ENCODE measurements at places on chromosomes 5 and 9. TPM values are rescaled to one million over a fixed set of nuclear protein-coding genes. Genes with fewer than 3 reads are reported as not detected.
A peak's percentile ranks its signal among the peaks of the same experiment; 100 is the strongest.

NR4A3 gene
- 0.25 TPM for total RNA-seq

TAS2R1 gene
- not detected for total RNA-seq

FGF10 gene
- total RNA-seq = not detected

CCDC180 gene
- total RNA-seq = 5.1 TPM

DNA sequence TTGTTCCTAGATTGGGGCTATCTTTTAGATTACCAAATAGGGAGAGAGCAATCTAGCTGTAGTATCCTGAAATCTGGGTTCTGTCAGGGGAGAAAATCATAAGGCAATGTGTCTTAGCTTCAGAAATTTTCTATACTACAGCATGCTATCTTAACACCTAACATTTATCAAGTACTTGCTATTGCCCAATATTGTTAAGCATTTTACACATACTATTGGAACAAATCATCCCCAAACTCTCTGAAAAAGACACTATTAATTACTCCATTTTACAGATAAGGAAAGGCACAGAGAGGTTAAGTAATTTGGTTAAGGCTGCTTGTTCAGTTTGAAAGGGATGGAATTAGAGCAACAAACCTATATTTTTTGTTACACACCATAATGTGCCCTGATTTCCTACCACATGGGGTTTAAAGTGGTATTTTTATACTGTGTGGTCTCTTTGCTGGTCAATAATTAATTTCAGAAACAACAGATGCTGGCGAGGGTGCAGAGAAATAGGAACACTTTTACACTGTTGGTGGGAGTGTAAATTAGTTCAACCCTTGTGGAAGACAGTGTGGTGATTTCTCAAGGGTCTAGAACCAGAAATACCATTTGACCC, 57.2 kb upstream of the RIC1 start:
- DNase-seq = no peak

DNA sequence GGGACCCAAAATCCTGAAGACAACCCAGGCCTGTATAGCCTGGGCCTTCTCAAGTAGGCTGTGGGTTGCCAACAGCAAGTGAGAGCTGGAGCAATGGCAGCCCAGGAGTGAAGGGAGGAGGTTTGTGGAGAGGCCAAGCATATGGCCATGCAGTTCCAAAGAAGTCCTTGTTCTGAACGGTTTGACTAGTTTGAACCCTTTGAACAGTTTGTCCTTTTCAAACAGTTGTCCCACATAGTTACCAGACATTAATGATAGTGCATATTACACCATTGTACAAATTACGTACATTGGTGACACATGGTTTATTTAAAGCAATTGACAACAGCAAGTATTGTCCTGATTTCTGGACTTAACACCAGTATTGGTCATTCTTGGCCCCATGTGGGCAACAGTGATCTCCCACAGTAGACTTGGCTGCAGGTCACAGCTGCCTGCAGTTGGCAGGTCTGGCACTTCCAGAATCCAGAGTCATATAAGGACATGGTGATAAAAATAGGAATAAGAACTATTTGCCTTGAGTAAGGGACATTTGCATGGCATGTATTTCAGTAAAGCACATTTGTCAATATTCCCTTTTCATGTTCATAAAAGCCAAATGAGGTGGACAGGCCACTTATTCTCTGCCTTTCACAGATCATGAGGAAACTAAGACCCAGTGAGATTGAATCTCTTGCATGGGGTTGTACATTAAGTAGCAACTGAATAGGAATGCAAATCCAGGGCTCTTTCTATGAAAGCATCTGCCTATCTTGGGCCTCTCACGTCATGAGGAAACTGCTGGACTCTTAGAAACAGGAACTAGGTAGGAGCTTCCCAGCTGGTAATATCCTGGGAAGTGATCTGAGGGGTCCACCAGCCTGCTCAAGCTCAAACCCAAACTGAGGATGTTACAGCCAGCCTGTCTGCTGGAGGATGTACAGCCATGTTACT, 30.3 kb downstream of the SLC25A48 start:
- no peak for DNase-seq

GRCh38 chr5:83632874-83633273, 87.8 kb downstream of the HAPLN1 start:
- peak; percentile 18 for DNase-seq

GRCh38 chr5:151083081-151083676, 2.3 kb upstream of the TNIP1 start:
- DNase-seq = peak; percentile 95

DNA sequence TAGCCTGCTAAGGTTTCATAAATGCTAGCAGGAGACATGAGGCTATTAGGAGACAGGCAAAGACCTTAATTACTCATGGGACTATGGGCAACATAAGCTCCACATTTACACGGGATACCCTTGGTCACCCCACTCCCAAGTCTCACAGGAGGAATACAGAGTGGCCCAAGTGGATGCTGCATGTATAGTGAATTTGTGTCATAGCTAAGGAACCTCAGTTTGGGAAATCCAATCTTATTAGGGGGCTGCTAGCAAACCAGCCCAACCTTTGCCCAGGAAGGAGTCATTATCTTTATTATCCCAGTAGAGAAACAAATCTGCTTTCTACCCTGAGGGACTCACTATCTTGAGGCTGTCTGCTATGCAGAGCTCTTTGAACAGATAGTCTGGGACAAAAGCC, 405.9 kb downstream of the KIAA0825 start:
- no peak for DNase-seq
